ENCODE measurements at places on chromosomes 2 and 18.

DNA sequence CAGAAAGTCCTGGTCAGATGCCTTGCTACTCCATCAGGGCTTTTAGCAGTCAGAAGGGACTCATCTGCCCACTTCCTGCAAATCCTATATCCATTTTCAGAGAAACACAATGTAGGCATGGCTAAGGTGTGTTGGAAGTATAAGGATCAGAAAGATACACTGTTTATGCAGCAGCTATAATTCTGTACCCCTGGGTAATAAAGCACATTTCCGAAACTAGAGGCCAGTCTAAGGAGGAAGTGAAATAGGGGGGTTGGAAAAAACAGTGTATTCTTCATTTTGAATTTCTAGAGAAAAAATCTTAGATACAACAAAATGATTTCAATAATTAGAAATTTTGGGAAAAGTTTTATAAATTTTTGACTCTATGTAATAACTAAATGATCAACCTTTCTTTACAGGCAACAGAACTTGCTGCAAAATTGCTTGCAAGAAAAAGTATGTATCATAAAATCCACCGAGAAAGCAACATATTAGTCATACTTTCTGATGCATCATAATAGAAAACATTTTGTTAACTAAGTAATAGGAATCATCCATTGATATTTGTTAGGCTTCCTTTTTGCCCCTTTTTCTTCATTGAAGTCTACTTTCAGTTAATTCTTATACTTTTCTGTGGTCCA, 47.4 kb downstream of the FSIP2 start:
- DNase-seq: no peak

- no peak for DNase-seq
Measured at GRCh38 chr2:216299588-216299987, 72.7 kb downstream of the MARCHF4 start.

DNA sequence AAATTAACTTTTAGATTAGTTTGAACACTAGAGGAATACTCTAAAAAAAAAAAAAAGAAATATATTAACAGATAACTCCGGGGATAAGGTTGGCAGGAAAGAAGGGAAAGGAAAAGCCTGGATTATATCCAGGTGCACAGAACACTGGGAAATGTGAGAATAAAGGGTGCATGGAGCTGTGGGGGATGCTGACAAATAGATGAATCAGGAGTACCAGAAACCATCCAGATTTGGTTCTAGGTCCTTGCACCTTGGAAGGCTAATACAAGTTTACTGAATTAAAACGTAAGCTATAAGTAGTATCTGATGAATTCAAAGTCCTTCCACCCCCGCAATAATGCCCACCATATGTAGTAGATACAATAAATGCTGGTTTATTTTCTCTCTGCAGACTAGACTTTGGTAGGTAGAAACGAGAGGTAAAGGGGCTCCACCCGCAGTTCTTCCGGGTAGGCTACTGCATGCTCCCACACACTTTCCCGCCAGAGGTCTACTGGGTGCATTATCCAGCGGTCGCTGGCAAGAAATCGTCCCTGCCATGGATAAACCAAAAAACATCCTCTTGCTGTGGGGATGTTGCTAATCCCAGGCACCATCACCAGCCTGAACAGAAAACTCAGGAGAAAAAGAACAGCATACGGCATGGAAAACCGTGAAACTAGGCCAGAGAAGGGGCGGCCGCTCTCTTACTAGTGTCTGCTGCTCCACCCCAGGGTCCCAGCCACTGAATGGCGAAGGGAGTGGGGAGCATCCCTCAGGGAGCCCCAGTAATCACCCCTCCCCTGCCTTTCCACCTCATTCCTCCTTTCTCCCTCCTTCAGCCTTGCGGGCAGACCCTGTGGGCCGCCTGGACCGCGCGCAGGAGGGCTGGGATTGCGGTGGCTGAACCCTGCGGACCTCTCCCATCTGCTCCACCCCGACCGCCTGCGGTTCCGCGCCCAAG, 1.5 kb downstream of the CNRIP1 start:
- DNase-seq: peak; percentile 72

DNA sequence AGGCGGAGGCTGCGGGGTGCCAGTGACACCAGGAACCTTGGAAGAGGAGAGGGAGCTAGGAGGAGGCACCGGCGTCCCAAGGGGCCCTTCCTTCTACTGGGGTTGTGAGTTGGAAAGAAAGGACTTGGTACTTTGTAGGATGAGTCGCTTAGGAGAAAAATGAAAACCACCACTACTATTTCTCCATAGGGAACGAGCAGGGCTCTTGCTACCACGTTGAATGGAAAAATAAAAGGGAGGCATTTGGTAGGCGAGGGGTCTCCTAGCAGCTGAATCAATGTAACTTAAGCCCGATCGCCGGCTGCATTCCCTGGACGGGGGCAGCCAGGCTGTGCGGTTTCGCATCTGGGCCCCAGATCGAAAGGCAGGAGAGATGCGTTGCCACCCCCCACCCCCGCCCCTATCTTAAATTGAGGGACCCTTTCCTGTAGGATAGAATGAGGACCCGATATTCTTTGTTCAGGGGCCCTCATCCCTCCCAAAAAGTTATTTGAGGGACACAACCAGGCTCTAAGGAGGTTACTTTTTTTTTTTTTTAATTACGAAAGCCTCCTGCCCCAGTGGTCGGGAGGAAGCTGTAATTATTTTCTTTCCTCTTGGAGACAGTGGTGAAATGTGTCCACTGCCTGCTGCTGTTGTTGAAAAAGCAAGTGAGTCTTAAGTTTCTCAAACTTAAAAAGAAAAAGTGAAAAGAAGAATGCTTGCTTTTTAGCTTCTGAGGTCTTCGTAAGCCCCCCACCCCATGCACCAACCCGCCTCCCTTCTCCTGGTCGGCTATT, 1.3 kb downstream of the IGFBP2 start:
- DNase-seq: peak; percentile 77
